ENCODE measurements at places on chromosomes 16 and 17. TPM values are rescaled to one million over a fixed set of nuclear protein-coding genes. Genes with fewer than 3 reads are reported as not detected.

DNA sequence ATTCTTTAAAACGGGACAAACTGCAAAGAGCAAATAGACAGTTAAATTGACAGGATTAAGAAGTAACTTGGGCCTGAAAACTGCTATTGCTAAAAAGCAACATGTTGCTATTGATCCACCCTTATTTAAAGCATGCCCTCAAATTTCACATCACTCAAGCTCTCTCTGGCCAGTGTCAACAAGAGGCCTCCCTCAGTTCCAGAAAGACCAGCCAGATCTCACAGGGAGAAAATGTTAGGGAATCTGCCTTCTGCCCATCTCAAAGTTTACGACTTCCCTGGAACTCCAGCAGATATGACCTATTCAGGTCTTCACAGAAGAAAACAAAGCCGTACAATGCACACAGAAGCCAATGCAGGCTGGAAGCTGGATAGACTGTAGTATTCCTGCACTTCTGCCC is 8.9 kb downstream of the CFAP20 start:
- H3K36me3 ChIP-seq: peaks cover 5% of the 10 kb centered on the region
- H3K4me3 ChIP-seq: peak overlapping the region; percentile 44
- no peak for DNase-seq
- no peaks in the 10 kb centered on the region for H3K27me3 ChIP-seq

DNA sequence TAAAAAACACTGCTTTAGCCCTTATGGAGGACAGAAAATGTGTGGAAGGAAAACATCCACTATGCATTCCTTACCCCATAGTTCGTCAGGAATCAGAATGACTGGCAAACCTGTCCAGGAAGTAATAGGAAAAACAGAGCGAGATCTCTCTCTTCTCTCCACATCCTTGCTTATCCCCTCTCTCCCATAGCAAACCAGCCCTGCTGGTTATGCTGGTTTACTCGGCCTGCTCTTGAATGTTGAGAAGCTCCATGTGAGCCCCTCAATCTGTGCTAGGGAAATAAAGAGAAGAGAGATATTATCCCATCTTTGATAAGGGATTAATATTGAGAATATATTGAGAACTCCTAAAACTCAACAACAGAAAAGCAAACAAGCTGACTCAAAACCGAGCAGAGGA is 402.8 kb upstream of the RBFOX1 start:
- H3K36me3 ChIP-seq: no peaks in the 10 kb centered on the region
- H3K27ac ChIP-seq: no peak overlapping the region
- H3K4me3 ChIP-seq: no peak overlapping the region

GRCh38 chr17:2191227-2191626 is 112.4 kb downstream of the SMG6 start:
- H3K4me1 ChIP-seq: peaks cover 3% of the 10 kb centered on the region
- H3K36me3 ChIP-seq: peaks cover 13% of the 10 kb centered on the region
- DNase-seq: no peak
- no peak overlapping the region for H3K27ac ChIP-seq

DNA sequence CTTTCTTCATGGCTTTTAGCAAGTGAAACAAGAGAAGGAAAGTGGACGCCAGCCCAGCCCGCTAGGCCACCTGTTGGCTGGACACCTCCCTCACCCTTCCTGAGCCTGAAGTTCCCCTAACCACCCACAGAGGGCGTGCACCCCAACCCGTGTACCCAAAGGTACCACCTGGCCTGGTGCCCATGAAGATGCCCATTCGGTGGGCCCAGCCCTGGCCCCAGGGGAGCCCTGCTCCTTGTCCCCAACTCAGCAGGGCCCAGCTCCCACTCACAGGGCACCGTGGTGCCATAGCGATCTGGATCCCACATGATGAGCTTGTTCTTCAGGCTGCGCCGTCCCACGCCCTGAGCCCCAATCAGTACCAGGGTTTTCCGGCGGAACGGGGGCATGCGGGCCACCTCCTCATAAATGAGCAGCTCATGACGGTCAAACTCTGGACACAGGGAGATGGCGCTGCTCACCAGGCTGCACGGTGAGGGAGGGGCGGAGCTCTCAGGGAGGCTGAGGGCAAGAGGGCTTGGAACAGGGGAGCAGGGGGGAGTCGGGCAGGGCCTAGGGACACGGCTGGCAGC is 26.8 kb downstream of the MPP2 start:
- H3K27ac ChIP-seq: no peak overlapping the region
- peak; percentile 39 for DNase-seq
- no peak overlapping the region for H3K4me3 ChIP-seq
- H3K36me3 ChIP-seq: no peaks in the 10 kb centered on the region
- peaks cover 6% of the 10 kb centered on the region for H3K4me1 ChIP-seq
- H3K27me3 ChIP-seq: no peaks in the 10 kb centered on the region

GRCh38 chr17:61366715-61367413 is 32.8 kb upstream of the TBX2 start:
- no peaks in the 10 kb centered on the region for H3K36me3 ChIP-seq
- H3K27me3 ChIP-seq: no peaks in the 10 kb centered on the region
- H3K4me3 ChIP-seq: no peak overlapping the region
- DNase-seq: no peak
- peaks cover 38% of the 10 kb centered on the region for H3K4me1 ChIP-seq

MYL4 gene
- not detected for total RNA-seq

DNAH3 gene
- total RNA-seq: 0.07 TPM

ADCY9 gene
- 9.4 TPM for total RNA-seq

TMEM98 gene
- 133 TPM for total RNA-seq

SPNS3 gene
- total RNA-seq: not detected

PRM3 gene
- not detected for total RNA-seq

SLC5A10 gene
- total RNA-seq: not detected
